ENCODE measurements at places on chromosomes 1 and 21.

DNA sequence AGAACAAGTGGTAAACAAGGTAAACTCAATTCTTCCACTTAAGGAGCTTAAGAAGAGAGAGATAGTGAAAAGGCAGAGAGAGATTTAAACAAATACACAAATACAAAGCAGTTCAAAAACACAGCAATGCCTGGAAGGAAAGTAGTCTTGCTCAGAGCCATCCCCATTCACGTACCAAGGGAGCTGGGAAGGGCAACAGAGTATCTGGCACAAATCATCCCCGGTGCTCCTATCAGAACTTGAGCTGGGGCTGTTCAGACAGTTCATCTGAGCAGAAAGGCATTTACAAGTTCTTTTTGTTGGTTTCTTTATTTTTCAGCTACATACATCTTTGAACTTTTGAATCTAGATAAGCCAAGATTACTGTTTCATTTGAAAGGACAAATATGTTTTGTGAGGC is 233.9 kb downstream of the KCNH1 start:
- DNase-seq, result no peak

DNA sequence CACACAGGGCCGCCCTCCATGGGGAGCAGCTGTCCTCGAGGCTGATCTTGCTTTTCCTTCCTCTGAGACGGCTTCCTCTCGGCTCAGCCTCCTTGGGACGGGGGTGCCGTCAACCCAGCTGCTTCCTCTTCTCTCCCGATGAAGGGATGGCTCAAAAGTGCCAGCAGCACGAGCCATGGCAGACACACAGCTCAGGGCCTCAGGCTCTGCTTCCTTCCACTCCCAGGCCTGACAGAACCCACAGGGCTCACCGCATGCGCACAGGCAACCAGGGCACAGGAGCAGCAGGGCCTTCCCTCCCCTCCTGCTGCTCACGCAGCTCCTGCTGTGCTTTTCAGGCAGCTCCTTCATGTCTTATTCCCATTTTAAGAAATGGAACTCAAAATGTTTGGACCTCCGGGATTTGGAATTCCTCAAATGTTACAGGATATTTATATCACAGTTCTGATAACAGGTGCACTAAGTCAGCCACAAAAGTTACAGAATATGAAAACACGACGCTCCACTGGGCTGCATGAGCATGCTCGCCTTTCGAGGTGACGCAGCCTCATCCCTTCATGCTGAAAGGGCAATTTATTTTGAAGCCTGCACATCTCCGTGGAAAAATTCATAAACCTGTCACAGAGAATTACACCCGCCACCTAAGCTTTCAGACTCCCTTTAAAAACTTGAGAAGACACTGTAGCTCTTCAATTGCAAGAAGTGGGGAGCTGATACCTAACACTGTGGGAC is 84.4 kb downstream of the HSF2BP start:
- no peak for DNase-seq

DNA sequence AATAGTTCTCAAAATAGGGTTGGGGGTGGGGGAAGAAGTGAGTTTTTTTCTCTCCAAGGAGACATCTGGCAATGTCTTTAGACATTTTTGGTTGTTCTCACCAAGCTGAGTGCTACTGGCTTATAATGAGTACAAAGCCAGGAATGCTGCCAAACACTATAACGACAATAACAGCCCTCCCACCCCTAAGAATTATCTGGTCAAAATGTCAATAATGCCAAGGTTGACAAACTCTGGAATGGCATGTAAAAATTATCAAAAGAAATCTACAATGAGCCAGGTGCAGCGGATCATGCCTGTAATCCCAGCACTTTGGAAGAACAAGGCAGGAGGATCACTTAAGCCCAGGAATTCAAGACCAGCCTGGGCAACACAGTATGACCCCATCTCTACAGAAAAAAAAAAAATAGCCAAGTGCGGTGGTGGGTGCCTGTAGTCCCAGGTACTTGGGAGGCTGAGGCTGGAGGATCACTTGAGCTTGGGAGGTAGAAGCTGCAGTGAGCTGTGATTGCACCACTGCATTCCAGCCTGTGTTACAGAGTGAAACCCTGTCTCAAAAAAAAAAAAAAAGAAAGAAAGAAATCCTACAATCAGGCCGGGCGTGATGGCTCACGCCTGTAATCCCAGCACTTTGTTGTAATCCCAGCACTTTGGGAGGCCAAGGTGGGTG is 2.5 kb downstream of the ATP5PF start:
- DNase-seq, result no peak

DNA sequence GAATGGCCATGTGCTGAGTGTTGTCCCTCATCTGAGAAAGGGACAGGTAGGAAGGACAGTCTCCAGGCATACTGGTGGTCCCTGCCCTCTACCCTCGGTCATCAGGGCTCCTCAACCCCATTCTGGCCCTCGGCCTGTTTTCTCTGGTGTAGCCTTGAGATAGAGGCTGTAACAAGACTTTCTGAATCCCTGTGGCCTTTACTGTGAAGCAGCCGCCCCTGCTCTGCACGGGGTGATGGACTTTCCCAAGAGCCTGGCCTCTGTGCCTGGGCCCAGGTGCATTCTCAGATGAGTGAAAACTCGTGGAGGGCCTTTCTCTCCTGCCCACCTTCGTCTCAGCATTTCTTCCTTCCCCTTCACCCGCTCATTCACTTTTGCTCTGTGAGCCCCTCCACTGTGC is 3.0 kb upstream of the CASQ1 start:
- no peak for DNase-seq

DNA sequence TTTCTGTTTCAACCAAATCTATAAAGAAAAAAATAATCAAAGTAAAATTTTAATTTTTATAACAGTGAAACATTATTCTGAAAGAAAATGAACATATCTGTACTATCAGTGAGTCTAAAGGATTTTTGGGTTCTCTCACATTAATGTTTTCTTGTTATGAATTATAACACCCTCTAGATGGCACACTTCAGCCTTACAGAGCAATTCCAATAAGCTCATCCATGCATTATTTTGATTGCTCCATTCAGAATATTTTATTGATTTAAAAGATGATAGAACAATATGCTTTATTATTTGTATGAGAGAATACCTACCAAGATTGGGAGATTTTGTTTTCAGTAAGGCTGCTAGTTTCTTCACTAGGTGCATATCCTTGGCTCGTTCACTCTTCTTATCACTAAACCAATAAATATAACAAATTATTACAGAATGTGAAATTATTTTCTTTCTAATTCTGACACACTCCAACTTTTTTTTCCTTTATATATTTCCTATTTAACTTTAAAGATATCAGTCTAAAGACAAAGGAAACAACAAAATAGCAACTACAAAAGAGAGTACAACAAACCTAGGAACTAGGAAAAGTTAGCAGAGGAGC is 82.4 kb downstream of the RAB3GAP2 start:
- DNase-seq, result peak; percentile 10

DNA sequence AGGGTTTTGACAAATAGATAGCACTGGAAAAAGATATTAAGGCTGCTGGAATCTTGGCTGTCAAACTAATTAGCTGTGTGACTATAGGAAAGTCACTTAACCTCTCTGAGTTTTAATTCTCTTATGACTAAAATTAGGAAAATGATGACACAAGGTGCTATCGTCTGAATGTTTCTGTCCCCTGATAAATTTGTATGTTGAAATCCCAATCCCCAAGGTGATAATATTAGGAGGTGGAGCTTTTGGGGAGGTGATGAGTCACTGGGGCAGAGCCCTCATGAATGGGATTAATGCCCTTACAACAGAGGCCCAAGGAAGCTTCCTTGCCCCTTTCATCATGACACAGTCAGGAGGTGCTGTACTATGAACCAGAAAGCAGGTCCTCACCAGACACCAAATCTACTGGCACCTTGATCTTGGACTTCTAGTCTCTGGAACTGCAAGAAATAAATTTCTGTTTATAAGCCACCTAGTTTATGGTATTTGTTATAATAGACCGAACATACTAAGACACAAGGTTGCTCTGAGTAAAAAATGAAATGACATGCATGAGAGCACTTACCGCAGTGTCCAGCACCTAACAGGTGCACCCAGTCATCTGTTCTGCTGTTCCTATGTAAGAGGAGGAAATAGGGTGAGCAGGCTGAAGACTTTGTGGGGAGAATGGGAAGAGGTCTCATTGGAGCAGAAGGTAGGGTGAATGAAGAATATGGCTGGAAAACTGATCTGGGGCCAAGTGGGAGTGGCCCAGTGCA is 26.3 kb upstream of the DISP1 start:
- DNase-seq, result no peak

GRCh38 chr1:26029864-26030481 is 8.4 kb downstream of the EXTL1 start:
- no peak for DNase-seq

DNA sequence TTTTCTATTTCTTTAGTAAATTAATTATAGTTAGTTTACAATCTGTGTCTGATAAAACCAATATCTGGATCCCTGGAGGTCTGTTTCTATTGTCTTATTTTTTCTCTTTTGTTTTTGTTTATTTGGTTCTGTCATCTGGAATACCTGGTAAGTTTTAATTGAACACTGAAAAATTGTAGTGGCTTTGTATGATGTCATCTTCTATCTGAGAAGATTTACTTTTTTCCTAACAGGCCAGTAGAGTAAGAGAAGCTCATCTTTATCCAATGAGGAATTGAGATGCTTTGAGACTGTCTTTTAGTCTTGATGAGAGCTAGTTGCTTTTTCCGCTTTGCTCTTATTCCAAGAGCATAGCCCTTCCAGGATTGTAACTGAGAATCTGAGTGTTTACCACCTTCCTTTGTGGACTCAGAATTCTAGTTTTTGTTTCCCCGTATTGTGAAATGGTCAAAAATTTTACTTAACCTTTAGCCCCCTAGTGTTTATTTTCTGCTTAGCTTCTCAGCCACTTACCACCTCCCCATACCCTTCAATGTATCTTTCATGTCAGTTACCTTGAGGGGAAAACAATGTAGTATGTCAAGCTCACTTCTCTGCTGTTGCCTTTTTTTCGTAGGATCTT is 25.0 kb downstream of the PTGFRN start:
- DNase-seq, result no peak

DNA sequence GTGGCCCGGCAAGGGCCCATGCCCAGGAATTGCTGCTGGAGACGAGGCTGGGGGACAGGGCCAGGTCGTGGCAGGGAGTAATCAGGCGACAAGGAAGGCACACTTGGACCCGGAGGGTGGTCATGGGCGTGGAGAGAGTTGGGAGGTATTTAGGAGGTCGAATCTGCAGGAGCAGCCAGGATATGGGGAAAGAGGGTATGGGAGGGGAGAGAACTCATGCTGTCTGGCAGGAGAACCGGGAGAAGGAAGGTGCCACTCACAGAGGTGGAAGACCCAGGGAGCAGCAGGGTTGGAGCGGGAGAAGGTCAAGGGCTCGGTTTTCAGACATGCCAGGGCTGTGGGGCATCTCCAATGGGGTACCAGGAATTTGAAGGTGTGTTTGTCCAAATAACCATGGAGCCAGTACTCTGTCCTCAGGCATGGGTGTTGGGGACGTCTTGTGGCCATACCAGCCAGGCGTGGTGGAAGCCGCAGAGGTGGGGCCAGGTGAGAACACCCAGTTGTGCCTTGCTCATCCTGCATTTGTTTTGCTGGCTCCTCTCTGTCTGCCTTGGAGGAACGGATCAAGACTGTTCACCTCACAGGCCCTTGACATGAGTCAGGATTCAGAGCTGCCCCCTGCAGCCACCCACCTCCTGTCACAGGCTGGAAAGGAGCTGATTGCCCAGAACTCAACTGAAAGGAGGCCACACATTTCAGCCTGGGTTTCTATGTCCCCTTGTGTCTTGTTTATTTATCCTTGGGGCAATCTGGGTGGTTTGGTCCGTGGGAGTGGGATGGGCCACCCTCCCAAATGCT is 111.6 kb downstream of the SPSB1 start:
- DNase-seq, result no peak

GRCh38 chr1:246151796-246152434 is 355.2 kb downstream of the SMYD3 start:
- DNase-seq, result peak; percentile 28

DNA sequence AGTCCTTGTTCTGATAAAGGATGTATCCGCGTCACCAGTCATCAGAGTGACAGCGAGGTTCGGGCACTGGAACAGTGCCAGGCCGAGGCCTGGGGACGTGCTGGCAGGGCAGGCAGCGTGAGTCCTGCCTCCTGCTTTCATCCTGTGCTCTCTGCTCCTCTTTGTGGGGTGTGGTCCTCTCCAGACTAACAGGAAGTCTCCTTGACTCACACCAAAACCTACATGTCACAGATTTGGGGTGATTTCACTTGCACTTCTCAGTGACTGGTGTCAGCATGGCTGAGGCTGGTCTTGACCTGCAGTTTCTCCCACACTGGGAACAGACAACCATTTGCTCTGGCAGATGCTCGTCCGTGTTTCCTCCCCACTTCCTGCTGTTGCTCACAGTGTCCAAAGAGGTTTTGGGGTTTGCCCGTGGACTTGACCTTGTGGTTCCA is 8.8 kb upstream of the NLRP3 start:
- no peak for DNase-seq

DNA sequence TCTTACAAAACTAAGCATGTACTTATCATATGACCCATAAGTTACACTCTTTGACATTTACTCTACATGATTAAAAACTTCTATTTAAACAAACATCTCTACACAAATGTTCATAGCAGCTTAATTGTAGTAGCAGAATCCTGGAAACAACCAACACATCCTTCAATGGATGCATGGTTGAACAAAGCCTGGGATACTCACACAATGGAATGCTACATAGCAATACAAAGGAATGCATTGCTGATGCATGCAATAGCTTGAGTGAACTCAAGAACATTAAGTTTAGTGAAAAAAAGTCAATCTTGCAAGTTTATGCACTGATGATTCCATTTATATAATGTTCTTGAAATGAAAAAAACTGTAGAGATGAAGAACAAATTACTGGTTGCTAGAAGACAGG is 686.9 kb downstream of the LRRIQ3 start:
- DNase-seq, result no peak

- no peak for DNase-seq
These were observed 9.6 kb downstream of the PTPRU start for GRCh38 chr1:29245876-29246275.

- no peak for DNase-seq
These were observed 133.1 kb downstream of the LRRC40 start for GRCh38 chr1:70072231-70072751.

GRCh38 chr1:22711591-22712501 is 1.2 kb downstream of the EPHB2 start:
- peak; percentile 56 for DNase-seq

DNA sequence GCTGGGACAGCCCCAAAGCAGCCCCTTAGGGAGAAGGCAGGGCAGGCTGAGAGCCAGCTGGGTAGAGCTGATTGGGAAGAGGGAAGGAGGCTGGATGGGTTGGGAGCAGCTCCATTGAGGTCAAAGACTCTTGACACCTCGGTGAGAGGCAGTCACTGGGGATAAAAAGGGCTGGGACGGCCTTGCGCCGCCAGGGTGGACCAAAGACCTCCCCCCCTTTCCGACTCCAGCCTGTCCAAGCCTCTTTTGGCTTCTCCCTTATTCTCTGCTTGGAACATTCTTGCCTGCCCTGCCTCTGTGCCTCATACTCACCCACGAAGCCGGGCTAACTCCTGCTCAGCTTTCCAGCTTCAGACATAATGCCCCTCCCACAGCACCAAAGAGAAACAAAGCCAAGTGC is 51.1 kb downstream of the LRRC38 start:
- no peak for DNase-seq

- DNase-seq, result no peak
These were observed 68.9 kb downstream of the DUSP10 start for GRCh38 chr1:221672965-221673364.

GRCh38 chr1:201676197-201676596 is 137.3 kb downstream of the NAV1 start:
- peak; percentile 50 for DNase-seq

GRCh38 chr1:204322339-204322868 is 37.3 kb downstream of the PLEKHA6 start:
- DNase-seq, result peak; percentile 29
